CMK (cell line): ENCODE measurements at places on chromosomes 11 and 22.

DNA sequence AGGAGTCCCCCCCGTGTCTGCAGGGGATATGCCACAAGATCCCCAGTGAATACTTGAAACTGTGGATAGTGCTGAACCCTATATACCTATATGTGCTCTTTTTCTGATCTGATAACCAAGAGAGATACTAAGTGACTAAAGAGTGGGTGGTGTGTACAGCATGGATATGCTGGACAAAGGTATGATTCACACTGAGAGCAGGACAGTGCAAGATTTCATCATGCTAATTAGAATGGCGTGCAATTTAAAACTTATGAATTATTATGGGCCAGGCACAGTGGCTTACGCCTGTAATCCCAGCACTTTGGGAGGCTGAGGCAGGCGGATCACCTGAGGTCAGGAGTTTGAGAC, 90.2 kb upstream of the ALKBH3 start:
- no peak for DNase-seq

GRCh38 chr22:39215426-39216142, 29.2 kb downstream of the PDGFB start:
- no peak for DNase-seq

GRCh38 chr11:48051217-48051830, 71.0 kb downstream of the PTPRJ start:
- DNase-seq = no peak

DNA sequence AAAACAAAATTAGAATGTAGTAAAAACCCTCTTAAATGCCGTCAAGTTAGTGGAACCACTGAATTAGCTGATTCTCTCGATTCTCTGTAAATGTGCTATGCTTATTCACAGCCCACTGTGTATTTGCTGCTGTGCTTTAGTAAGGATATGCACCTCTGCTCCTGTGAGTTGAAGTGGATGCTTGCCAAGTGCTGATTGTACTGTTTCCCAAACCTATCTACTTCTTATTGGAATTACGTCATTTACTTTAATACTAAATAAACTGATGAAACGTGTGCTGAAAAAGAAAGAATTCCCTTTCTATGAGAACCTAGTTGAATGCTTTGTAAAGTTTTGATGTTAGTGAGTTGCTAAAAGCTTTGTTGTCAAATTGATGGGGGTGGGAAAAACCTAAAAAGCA, 158.4 kb downstream of the LRRC4C start:
- no peak for DNase-seq

GRCh38 chr11:92533657-92534335, 309.2 kb downstream of the FAT3 start:
- DNase-seq = no peak

DNA sequence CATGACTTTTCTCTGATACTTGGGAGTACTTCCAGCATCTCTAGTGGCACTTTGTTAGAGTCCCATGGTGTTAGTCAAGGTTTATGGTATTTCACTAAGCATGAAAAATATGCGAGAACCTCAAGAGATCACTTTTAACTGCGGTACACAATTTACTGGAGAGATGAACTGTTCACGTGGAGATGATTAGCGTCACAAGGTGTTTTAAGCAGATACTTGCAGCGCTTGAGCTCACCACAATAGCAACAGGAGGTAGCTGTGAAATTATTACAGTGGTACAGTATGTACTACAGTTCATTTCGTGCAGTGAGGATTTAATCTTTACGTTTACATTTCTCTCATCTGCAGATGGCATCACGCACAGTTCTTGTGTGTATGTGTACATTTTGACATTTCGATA, 4.5 kb downstream of the PARVA start:
- DNase-seq = no peak

- no peak for DNase-seq
Measured at GRCh38 chr11:119453881-119454280, 30.9 kb upstream of the THY1 start.

- DNase-seq = peak; percentile 52
Measured at GRCh38 chr11:96464700-96465307, 75.0 kb downstream of the JRKL start.

DNA sequence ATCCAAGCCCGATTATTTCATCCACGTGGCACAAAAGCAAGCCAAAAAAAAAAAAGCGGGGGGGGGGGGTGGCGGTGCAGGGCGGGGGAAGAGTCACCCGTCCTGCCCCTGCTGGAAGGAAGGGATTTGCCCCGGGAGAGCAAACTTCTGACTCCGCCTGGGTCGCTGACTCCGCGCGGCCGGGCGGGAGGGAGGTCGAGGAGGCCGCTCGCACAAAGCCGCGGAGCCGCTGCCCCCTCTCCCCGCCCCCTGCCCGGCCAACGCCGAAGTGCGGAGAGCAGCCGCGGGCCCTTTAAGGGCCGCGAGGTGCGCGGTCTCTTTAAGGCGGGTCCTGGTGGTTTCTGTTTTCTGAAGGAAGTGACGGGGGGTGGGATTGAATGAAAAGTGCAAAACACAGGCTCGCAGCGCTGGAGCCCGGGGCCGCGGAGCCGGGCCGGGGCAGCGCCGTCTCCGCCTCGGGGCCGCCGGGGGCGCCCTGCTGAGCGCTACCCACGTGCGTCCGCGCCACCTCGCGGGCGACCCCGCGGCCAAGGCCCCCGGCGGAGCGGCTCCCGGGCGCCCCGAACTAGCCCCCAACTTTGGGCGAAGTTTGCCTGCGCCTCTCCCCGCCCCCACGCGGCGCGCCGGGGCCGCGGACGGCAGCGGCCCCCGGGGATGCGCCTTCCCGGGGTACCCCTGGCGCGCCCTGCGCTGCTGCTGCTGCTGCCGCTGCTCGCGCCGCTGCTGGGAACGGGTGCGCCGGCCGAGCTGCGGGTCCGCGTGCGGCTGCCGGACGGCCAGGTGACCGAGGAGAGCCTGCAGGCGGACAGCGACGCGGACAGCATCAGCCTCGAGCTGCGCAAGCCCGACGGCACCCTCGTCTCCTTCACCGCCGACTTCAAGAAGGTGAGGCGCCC, at the start of gene OAF:
Gene OAF (plus strand): TSS at position 407 of the 896 bp plus-strand sequence. CDS start 248 bp downstream, at position 655.
- DNase-seq = peak; percentile 55

GRCh38 chr11:126764231-126764630, 236.3 kb downstream of the KIRREL3 start:
- no peak for DNase-seq

DNA sequence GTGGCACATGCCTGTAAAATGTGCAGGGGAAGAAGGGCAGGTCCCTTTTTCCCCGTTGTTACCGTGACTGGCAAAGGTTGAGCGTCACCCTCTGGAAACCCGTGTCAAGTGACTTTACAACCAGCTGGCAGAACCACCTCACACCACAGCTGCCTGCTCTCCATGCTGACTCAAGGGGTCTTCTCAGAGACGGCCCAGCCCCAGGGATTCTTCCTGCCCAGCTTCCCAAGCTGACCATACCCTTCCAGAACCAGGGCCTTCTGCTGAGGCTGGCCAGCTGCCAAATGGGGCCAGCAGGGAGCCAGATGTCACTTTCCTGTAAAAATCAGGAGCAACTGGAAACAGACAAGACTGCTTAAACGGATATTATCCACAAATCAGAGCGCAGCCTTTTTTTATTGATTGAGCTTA, 6.3 kb downstream of the PC start:
- DNase-seq = no peak

DNA sequence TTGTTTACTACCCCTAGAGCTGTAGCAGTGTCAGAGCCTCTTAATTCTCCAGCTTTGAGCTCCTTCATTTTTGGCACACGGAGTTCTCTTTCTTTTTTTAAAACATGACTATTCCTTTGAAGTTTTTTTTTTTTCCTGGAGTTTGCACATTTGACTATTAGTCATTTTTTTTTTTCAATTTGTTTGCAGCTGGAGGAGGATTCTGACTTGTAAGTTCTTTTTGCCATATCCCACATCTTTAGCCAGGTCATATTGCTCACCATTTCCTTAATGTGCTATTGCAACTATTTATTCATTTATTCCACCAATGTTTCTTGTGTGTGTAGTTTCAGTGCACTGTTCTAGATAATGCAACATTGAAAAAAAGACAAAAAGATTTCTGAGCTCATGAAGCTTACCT, 166.3 kb upstream of the ARHGAP20 start:
- DNase-seq = no peak

GRCh38 chr11:65639623-65640482, 2.0 kb downstream of the SIPA1 start:
- peak; percentile 94 for DNase-seq

GRCh38 chr11:94730153-94730552, 38.0 kb upstream of the AMOTL1 start:
- no peak for DNase-seq

DNA sequence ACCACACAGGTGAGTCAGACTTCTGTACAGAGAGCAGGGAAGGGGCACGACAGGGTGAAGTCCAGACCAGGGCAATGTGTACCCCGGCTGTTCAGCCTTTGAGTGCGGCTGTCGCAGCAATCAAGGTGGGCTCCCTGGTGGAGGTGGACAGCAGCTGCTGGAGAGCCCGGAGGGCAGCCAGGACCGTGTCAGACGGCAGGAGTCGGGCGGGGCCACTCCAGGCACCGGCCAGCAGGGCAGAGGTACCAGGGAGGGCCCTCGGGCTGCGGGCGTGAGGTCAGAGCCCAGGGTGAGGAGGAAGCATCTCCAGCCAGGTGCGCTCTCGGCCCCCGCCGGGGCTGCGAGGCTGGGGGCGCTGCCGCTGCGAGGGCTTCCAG, 802 bp upstream of the PIM3 start:
- no peak for DNase-seq

DNA sequence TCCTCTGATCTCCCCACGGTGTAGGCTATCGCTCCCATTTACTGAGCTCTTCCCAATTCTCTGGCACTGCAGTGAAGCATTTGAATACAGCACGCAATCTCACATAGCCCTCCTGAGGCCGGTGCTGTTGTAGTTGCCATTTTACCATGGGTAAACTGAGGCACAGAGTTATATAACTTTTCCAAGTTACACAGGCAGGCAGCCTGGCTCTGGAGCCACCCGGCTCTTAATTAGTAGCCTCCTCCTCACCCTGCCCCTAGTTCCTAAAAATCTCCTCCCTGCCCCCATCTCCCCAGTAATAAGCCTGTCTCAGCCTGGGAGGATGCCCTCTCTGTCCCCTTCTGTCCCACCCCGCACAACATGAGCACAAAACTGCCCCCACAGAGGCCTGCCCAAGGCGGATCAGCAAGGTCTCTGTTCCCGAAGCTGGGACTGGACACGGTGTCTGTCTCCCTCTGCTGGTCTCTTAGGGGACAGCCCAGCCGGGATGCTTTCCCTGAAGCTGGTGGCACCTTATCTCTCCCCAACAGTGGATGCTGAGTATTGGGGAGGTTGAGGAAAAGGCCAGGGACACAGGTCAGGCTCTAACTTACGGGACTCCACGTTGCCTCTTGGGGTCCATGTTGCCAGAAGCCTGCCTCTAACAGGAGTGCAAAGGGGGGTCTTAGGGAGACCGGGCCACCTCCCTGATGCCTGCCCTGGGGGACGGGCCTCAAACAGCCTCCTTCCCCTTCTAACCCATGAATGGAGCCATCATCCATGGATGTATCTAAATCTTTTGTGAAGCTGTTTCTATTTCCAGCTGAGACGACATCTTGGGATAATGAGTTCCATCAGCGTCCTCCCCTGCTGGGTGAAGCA, 9.1 kb upstream of the CLCF1 start:
- DNase-seq = no peak

- DNase-seq = no peak
Measured at GRCh38 chr11:102437727-102438126, 14.8 kb downstream of the TMEM123 start.

DNA sequence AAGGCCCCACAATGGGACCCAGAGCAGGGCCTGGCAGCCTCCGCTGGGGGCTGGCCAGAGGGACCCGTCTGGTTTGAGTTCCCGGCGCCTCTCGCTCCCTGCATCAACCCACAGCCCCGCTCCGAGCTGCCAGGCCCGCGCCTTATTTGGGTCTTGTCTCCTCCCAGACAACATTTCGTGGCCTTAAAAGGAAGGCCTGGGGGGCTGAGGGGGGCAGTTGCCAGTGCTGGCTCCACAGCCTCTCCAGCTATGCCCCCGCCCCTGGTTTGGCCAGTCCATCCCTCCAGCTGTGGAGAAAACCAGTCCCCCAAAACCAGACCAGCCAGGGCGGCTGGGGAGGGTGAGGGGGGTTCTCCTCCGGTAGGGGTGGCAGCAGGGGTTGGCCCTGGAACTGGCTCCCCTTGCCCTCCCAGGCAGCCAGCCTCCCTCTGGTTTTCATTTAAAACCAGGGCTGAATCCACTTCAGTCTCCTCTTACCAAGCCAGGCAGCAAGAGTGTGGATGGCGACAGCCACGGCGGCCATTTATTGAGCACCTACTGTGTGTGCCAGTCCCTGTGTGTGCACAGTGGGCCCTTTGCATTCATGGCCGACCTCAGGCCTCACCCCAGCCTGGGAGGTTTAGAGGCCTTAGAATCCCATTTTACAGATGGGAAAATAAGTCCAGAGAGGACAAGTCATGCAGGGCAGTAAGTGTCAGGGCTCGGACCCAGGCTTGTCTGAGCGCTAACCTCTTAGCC, 18.6 kb downstream of the EMID1 start:
- no peak for DNase-seq

DNA sequence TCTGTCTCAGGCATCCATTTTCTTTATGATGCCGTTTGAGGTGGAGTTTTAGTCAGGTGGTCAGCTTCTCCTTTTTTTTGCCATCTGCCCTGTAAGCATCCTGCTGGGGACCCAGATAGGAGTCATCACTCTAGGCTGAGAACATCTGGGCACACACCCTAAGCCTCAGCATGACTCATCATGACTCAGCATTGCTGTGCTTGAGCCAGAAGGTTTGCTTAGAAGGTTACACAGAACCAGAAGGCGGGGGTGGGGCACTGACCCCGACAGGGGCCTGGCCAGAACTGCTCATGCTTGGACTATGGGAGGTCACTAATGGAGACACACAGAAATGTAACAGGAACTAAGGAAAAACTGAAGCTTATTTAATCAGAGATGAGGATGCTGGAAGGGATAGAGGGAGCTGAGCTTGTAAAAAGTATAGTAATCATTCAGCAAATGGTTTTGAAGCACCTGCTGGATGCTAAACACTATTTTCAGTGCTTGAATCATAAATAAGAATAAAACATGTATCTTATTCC, 10.9 kb upstream of the HBE1 start:
- DNase-seq = peak; percentile 94

DNA sequence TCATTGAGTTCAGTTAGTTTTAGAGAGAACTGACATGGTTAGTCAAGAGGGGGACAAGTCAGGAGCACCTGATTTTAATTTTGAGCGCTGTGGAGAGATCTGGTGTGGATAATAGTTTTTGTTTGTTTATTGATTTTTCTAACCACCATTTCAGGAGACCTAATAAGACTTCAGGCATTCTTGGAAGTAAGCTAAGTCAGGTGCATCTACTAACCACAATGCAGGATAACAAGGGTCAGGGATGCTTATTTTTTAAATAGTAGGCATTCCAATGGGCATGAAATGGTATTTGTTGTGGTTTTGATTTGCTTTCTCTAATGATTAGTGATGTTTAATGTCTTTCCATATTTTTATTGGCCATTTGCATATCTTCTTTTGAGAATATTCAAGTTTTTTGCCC, 212.1 kb downstream of the NAV2 start:
- no peak for DNase-seq

DNA sequence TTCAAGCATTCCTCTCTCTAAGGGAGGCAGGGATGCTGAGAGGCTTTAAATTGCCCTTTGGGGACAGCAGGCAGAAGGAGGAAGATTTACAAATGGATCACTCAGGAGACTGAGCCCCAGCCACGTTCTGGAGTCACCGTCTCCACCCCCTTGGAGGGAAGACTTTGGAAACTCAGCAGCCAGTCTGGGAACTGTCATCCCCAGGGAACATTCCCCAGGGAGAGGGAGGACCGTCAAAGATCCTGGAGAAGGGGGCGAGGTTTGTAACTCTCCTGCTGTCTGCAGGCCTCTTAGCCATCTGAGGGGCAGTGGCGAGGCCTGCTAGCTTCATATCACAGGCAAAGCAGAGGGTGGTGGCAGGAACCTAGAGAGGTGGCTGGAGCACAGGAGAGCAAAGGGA, 56.1 kb upstream of the SLC22A12 start:
- no peak for DNase-seq

GRCh38 chr22:44359496-44360110, 46.9 kb upstream of the SHISAL1 start:
- DNase-seq = no peak
